ENCODE measurements at places on chromosomes 5 and 9.
A peak's percentile ranks its signal among the peaks of the same experiment; 100 is the strongest.

DNA sequence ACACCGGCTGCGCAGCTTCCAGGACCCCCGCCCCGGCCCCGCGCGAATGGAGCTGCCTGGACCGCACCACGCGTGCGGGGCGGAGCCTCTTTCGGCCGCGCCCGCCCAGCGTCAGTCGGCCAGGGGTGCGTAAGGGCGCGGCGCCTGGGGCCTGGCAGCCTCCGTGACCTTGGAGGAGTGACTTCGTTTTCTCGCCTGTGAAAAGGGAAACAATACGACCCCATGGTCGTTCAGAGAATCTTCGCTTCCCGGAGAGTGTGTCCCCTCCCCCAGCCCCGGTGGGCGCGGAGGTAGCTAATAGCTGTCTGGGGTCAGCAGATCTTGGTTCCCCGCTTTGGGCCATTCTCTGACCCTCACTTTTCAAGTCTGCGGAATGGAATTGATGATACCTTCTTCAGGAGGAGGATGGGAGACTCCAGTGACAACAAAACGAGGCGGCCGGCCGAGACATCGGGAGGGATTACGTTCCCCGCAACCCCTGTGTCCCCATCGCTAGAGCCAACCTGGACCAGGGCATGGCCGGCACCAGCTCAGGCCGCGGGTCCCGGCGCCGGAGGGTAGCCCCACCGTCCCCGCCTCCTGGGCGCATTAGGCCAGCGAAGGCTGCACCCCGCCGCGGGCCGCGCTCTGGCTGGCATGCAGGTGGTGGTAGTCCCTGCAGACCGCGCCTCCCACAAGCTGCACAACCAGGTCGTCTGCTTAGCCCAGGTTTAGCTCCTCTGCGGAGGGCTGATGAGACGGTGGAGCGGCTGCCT lies 5.5 kb upstream of the CDHR2 start:
- DNase-seq, result peak; percentile 92

GRCh38 chr5:159053216-159053615 lies 46.5 kb downstream of the EBF1 start:
- no peak for DNase-seq

GRCh38 chr9:105385381-105385985 lies 62.4 kb upstream of the FSD1L start:
- DNase-seq, result peak; percentile 71

DNA sequence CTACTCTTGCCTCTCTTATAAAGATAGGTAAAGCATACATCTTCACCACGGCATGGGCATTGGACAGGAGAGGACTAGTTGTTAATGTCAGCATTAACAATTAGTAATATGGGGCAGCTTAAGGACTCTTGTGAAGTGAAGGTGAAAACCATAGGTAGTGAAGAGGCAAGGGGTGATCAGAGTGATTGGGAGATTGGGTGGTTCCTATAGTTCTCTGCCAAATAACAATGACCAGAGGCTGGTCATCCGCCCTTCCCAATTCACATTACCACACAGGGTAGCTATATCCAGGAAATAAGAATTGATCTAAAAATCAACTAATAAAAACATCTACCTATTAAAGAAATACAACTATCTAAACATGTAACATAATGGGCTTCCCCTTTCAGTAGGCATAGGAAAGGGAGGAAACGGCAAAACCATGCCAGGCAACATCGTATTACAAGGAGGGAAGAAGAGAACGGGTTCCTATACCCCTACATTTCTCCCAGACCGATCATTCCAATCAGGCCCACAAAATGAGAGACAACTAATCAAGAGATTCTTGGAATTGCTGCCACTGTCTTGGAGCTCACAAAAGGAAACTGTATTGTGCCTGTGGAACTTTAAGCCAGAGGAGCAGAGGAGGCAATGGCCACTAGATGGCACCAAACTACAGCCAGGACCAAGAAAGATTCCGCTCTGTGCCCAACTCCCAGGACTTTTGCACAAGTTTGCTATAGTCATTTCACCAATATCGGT lies 121.6 kb downstream of the FBXL17 start:
- DNase-seq, result peak; percentile 90

- DNase-seq, result no peak
Observed at GRCh38 chr5:60538955-60539866, 160.8 kb downstream of the DEPDC1B start.
